Kidney epithelial cell (primary cell): ENCODE measurements at places on chromosomes 6 and 20. TPM values are rescaled to one million over a fixed set of nuclear protein-coding genes. Genes with fewer than 3 reads are reported as not detected.

Gene LPA
- not detected in 2 replicates for total RNA-seq

- DNase-seq, result no peak
Observed at GRCh38 chr20:23449421-23449820, 3.3 kb downstream of the CST11 start.

DNA sequence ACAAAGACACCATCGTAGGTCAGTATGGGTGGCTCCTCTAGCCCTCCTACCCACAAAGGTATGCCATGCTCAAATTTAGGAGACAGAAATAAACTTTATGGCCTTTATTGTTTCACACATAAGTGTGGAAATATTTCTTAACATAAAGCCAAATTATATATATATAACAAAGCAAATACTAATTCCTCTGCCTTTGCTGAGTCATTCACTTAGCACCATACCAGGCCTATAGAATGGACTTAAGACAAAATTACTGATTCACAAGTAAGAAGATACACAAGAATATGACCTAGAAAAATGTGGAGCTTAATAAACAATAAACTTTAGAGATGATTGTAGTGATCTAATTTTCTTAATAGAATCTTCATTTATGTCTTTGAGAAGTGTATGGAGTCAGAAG, 5.2 kb downstream of the FRK start:
- no peak for DNase-seq

- DNase-seq, result no peak
Observed at GRCh38 chr6:84738996-84739865, 25.2 kb downstream of the TBX18 start.

DNA sequence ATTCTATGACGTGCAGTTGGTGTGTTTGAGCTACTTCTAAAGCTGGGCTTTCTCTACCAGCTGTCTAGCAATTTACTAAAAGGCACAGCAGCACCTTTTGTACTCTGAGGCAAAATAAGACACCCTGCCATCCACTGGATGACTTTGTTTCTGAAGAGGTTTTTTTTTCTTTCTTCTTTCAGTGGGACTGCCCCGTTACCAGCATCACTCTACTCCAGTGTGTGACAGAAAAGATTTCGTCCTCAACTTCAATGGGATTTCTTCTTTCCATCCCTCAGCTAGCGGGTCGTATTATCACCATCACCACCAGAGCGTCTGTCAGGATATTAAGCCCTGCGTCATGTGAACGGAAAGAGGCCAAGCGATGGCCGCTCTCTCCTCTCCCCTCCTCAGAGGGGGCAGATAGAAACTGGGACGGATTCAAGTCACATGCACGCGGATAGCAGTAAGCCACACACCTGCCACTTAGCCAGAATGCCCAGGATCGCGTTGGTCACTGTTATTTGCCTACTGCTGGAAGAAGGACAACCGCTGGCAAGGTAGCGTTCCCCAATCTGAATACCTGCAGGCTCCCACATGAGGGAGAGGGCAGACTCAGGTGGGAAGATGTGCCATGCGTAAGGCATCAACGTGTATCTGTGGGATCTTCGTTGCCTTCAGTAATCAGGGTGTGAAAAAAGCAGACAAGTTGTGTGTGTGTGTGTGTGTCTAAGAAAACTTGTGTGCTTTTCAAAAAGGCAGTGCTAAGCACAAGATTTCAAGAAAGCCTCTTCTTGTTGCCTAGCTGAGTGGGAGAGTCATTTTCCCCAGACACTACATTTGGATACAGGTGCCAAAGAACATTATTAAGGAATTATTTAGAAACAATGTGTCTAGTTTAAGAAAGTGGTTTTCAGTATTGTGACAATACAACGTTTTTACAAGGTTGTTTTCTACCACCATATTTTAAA, 5.4 kb downstream of the FOXF2 start:
- DNase-seq, result no peak

DNA sequence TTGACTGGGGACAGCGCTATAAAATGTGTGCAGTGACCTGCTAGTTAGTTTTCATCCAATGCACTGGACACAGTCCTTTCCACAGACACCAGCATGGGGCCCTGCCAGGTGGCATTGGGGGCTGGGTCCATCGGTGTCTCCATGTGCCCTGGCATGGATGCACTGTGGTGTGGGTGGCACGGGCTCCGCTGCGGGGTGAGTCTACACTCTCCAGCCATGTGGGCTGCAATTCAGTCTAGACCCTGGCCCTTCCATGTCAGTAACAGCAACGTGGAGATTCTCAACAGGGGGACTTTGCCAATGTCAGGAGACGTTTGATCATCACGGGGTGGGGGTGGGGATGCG, 100.0 kb downstream of the RAMACL start:
- DNase-seq, result no peak

DNA sequence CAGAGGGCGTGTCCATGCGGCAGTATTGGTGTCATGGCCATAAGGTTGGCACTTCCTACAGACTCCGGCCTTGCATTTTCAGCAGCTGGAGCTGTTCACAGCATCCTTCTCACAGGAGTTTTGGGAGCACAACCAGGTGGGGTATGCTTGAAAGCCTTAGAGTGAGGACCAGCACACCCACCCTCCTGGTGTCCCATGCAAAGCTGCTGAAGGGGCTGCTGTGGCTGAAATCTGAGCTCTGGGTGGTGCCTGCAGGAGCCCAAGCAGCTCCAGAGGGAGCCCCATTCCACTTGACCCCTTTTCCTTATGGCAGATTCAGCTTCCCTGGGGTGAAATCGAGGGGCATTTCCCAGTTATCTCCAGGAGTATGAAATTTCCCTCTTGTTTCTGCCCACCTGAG, 74.0 kb upstream of the BHLHE23 start:
- no peak for DNase-seq

DNA sequence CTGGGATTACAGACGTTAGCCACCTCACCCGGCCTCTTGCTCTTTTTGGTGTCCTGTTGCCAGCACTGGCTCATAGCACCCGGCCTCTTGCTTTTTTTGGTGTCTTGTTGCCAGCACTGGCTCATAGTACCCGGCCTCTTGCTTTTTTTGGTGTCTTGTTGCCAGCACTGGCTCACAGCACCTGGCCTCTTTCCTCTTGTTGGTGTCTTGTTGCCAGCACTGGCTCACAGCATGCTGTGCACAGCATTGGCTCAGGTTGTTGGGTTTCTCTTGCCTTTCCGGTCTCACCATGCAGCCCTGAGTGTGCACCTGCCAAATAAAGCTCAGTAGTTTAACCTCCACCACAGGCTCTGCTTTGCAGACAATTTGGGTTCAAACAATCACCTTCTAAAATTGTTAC, 208.2 kb downstream of the THBS2 start:
- no peak for DNase-seq

Gene IL17F
- not detected in 2 replicates for total RNA-seq

Gene LHFPL5
- not detected in 2 replicates for total RNA-seq

Gene TOMM6
- total RNA-seq, result 125 and 143 TPM in 2 replicates

DNA sequence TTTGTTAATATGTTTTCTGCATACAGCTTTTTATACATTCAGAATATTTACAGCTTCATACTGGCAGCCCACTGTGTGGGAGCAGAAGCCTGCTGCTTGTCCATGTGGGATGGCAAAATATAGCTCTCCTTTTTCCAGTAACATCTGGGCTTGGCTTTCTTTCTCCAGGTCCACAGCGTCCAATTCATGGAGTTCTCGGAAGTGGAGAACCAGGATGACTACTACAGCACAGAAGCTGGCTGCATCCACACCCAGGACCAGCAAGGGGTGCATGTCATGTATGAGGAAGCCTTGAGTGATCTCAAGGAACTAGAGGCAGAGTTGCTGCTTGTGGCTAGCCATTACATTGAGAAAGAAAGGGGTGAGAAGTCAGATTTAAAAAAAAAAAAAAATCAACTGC, 143.1 kb downstream of the CD164 start:
- DNase-seq, result no peak

Gene LY6G6C
- total RNA-seq, result not detected in 2 replicates

GRCh38 chr6:1819007-1819406, 209.3 kb downstream of the FOXC1 start:
- no peak for DNase-seq

GRCh38 chr6:7052443-7053011, 55.2 kb upstream of the RREB1 start:
- DNase-seq, result peak; percentile 65

Gene FAM83C
- not detected in 2 replicates for total RNA-seq

- DNase-seq, result peak; percentile 1
Observed at GRCh38 chr20:40535816-40536215, 153.2 kb downstream of the MAFB start.

Gene TBXT
- not detected in 2 replicates for total RNA-seq

DNA sequence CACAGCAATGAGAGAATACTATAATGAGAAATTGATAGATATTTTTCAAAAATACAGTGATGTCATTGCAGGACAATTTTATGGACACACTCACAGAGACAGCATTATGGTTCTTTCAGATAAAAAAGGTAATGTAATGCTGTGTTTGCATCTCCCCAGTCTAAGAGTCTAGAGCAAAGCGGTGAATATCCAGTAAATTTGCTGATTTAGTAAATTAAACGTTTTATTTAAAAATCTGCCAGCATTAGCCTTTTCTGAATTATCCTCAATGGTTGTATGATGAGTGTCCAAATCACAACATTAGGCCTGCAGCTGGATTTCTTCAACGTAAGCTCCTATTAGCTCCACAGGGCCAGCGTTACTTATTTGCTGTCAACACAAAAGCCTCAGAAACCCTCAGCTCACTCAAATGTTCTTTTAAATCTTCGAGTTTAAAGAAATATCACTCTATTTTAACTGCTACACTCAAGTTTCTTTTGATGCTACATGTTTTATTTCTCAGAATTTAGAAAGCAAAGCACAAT, 16.0 kb downstream of the SMPDL3A start:
- DNase-seq, result no peak

Gene PACRG
- total RNA-seq, result 0.29 and 1.7 TPM in 2 replicates

DNA sequence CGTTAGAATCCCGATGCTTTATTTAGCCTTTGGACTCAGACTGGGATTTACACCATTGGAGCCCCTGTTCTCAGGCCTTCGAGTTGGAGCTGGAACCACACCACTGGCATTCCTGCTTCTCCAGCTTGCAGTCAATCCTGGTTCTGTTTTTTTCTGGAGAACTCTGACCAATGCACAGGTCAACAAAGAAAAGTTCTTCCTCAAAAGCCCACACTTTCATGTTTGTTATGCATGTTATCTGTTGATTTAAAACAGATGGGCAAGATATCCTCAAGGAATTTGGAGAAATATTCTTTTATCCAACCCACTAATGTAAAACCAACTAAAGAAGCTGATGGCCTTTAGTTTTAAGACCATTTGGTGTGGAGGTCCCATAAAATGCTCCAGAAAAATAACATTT, 205.7 kb downstream of the ANKRD60 start:
- no peak for DNase-seq

Gene POU5F1
- 0.21 and 0.68 TPM in 2 replicates for total RNA-seq

DNA sequence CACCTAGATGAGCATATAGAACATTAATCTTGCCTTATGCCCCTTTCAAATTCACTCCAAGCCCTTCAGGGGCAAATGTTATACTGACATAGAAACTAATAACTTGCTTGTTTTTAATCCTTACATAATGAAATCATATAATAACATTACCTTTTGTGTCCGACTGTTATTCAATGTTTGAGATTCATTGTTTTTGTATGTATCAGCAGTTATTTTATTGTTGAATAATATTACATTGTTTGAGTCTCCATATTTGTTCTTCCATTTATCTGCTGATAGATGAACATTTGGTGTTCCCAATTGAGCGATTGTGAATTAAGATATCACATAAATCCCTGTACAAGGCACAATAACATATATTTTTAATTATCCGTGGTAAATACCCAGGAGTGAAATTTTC, 6.0 kb downstream of the SEMG1 start:
- DNase-seq, result no peak

DNA sequence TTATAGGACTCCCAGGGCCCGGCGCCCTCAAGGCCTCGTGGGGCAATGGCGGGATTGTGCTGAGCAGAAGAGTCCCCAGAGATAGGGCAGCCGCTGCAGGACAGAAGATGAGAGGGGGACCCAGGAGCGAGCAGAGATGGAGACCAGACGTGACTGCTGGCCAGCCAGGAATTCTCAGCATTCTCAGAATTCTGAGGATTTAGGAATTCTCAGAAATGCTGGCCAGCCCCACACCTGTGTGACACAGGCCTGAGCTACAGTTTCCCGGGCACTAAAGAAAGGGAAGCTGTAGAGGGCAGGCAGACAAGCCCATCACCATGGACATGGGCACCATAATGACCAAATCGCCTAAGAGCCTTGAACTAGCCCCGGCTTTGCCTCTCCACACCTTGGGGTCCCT, 186.2 kb upstream of the CDH4 start:
- DNase-seq, result no peak

DNA sequence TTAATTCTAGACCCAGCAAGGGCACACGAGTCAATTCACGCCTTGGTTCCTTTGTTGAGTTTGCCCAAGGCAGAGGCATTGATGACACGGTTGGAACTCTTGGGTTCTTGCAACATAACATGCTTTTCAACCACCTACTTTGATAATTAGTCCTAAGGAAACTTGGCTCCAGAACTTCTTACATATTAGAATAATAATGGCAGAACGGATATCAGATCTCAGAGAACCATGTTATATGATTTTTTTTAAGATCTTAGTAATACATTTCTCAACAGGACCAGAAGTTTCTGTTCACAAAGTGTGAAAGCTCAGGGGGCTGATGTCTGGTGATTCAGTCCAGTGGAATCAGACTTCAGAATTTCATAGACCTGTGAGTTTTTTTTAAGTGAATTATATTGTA, 19.2 kb downstream of the SPTLC3 start:
- DNase-seq, result no peak

DNA sequence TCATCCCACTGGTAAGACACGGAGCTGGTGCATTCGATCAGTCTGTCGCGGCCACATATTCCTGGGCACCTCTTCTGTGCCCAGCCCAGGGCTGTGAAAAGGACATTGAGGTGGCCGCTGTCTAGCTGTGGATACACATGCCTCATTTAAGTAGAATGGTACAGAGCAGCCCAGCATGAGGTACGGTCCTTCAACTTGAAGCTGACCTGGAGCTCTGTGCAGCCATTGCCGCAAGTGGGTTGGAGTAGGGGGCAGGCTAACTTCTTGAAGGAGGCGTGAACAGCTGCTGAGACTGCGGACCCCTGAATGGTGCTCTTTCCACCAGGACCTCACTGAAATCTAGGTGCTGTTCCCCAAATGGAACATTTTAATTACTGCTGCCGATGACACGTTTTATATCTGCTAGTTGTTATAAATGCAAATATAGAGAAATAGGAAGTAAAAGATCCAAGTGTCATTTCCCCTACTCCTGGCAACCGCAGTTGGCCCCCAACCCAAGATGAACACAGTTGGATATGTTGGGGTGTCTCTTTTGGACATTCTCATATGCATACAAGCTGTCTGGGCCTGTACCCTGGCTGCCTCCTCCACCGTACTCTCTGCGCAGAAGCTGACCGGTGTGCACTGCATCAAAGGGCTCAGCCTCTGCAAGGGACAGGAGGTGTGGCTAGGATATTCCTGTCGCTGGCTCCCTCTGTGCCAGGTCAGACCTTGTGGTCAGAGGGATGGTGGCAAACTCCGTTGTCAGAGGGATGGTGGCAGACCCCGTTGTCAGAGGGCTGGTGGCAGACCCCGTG, 86.1 kb downstream of the CDC5L start:
- no peak for DNase-seq

GRCh38 chr6:148134592-148134991, 208.0 kb upstream of the SASH1 start:
- DNase-seq, result no peak
